RPMI8226 (cell line): ENCODE measurements at places on chromosomes 12 and 14.

GRCh38 chr12:74468401-74468800 is 69.2 kb upstream of the ATXN7L3B start:
- no peak for DNase-seq

GRCh38 chr12:79274501-79275064 is 410.0 kb downstream of the SYT1 start:
- DNase-seq, result peak; percentile 93

DNA sequence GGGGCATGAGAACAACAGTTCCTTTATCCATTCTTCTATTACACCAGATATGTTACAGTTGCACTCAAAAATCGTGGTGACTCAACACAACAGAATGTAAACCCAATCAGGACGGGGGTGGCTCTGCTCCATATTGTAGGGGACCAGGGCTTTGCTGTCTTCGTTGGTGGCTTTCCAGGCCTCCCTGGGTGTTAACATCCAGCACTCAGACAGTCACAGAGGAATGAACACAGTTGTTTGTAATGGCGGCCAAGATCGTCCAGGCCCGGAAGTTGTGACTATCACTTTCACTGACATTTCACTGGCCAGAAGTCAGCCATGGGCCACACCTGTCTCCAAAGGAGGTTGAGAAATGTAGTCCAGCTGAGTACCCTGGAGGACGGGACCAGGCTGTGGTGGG is 204.1 kb downstream of the CACNA1C start:
- no peak for DNase-seq

GRCh38 chr14:24233538-24233866 is 773 bp downstream of the GMPR2 start:
- DNase-seq, result no peak

- no peak for DNase-seq
Measured at GRCh38 chr14:31933716-31934115, 143.4 kb upstream of the ARHGAP5 start.

DNA sequence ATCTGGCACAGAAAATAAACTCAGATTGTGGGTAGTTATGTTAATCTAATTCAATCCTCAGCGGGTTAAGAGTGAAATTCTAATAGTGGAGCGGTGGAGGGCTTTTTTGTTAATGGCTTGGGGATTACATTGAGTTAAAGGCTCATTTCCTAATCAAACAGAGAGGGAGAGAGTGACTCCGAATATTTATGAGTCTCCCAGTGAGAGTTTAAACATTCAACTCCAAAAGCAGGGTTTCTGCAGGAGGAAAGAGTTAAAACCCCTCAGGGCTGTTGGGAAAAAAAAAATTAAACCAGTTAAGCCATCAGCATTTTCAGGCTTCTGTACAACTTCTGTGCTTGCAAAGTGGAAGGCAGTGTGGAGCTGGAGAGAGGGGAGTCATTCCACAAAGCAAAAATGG is 62.1 kb upstream of the ESRRB start:
- no peak for DNase-seq

- no peak for DNase-seq
Measured at GRCh38 chr14:50882932-50883826, 11.3 kb downstream of the ABHD12B start.

DNA sequence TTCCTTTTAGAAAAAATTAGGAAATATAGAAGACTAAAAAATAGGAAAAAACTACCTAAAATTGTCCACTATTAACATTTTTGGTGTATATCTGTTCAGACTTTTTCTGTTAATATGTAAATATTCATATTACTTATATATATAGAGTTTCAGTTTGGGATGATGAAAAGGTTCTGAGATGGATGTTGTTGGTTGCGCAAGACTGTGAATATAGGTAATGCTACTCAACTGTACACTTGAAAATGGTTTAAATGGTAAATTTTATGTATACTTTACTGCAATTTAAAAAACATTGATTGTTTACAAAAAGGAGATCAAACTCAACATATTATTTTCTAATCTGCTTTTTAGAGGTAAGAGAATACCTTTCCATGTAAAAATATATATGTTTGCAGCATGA is 200.9 kb downstream of the RAD51B start:
- no peak for DNase-seq

DNA sequence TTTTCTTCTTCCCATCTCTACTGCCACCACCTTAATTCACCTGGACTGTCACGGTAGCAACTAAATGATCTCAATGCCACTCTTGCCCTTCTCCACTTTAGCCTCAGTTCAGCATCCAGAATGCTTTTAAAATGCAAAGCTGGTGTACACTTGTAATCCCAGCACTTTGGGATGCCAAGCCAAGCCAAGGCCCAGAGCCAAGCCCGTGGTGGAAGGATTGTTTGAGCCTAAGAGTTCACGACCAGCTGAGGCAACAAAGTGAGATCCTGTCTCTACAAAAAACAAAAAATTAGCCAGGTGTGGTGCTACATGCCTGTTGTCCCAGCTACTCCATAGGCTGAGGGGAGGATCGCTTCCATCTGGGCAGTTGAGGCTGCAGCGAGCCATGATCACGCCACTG is 5.9 kb downstream of the CIPC start:
- DNase-seq, result no peak

- DNase-seq, result no peak
Measured at GRCh38 chr12:120397824-120398540, 29.0 kb upstream of the MSI1 start.

- DNase-seq, result no peak
Measured at GRCh38 chr14:100717386-100717785, 9.3 kb upstream of the DLK1 start.

- no peak for DNase-seq
Measured at GRCh38 chr12:89252284-89252683, 100.0 kb downstream of the DUSP6 start.

GRCh38 chr14:92945959-92946846 is 23.3 kb downstream of the CHGA start:
- DNase-seq, result no peak

GRCh38 chr14:68015356-68016254 is 196.0 kb downstream of the RAD51B start:
- no peak for DNase-seq

- no peak for DNase-seq
Measured at GRCh38 chr14:91159906-91160305, 46.0 kb downstream of the DGLUCY start.

DNA sequence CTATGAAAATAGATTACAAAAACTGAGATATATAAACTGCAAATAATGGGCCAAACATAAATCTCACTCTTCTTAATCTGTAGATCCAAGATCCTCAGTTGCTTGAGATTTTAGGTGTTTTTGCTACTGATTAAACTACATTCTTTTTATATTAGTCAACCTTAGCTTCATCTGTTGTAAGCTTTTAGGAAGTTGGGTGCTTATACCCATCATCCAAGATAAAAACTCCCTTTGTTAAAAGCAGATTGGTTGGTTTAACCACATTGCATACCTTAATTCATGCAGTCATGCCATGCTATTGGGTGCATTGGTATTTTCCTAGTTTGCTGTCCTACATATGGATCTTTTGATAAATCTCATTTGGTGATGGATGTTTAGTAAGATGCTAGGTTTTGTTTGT is 46.2 kb upstream of the DIP2B start:
- no peak for DNase-seq

DNA sequence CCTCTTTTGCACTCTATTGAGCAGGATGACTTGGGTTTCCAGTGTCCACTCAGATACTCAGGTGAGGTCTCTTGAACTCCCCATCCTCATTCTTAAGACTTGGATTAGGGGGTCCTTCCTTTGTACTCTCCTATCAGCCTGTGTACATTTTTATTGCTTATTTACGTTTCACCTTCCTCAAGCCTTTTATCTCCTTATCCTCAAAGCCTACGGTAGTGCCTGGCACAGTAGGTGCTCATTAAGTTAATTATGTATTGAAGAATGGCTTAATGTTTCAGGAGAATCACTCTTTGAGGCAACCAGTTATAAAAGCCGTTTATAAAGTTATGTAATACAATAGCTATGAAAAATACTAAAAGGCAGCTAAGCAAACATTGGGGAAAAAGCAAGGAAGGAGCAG is 315.7 kb downstream of the NPAS3 start:
- DNase-seq, result no peak

DNA sequence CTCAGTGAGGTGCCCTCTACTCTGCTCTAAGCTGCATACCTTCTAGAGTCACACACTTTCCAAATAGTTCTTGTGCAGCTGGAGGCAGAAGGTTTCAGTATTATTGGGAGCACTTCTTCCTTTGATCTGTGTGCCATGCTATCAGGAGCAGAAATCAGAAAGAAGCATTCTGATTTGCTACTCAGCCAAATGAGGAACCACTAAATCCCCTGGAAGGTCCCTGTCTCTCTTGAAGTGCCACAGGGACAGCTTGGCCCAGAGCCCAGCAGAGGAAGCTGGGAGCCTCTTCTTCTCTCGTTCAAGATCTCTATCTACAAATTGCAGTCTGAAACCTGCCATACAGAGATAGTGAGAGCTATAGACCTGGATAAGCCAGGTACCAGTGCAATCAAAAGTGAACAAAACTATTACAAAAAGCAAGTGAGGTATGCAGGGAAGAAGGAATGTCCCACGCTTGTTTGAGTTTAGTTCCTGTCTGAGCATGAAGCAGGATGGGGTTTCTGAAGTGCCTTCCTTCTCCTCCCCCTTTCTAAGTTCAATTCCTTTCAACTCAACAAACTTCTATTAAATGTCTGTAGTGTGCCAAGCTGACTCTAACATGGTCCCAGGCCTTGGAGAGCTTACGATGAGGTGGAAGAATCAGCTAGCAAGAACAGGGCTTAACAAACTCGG is 100.9 kb upstream of the PARP11 start:
- DNase-seq, result no peak

- no peak for DNase-seq
Measured at GRCh38 chr12:51891843-51892242, 3.9 kb downstream of the ANKRD33 start.

- no peak for DNase-seq
Measured at GRCh38 chr14:50030036-50030435, 86.3 kb downstream of the VCPKMT start.

DNA sequence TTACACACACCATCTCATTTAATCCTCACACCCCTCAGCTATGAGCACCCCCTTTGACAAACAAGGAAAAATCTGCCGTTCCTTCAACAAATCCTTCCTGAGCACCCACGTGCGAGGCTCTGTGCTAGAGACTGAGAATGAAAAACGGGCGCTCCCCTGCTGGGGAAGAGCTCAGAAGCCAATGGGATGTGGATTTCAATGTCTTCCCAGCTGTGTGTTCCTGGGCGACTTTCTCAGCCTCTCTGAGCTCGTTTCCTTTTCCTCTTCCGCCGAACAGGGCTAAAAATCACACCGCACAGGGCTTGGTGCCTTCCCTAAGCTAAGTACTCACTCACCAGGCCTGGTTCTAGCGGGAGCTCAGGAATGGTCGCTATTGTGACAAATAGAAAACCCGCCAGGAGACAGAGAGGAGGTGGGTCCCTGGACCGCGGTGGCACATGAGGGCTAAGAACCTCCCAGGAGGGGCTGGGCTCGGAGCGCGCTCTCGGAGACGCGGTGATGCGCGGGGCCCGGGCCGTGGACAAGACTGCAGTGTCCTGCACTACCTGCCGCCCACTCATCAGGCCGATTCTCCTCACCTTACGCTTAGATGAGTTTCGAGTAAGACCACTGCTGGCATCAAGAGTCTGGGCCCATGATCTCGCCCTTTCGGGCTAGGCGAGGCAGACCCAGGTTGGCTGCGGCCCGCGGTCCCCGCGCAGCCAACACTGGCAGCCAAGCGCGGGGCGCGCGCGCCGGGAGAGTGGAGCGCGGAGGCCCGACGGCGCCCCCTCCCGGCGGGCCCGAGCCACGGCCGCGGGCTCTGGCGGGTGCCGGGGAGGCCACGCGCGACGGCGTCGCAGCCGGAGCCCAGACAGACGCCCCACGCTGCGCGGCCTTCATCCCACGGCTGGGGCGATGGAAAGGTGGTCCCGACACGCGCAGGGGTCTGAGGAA is 17.0 kb downstream of the ZDHHC22 start:
- DNase-seq, result peak; percentile 40

GRCh38 chr12:118553856-118554504 is 177.6 kb downstream of the SUDS3 start:
- no peak for DNase-seq

GRCh38 chr14:77301103-77301502 is 19.6 kb downstream of the POMT2 start:
- peak; percentile 36 for DNase-seq

DNA sequence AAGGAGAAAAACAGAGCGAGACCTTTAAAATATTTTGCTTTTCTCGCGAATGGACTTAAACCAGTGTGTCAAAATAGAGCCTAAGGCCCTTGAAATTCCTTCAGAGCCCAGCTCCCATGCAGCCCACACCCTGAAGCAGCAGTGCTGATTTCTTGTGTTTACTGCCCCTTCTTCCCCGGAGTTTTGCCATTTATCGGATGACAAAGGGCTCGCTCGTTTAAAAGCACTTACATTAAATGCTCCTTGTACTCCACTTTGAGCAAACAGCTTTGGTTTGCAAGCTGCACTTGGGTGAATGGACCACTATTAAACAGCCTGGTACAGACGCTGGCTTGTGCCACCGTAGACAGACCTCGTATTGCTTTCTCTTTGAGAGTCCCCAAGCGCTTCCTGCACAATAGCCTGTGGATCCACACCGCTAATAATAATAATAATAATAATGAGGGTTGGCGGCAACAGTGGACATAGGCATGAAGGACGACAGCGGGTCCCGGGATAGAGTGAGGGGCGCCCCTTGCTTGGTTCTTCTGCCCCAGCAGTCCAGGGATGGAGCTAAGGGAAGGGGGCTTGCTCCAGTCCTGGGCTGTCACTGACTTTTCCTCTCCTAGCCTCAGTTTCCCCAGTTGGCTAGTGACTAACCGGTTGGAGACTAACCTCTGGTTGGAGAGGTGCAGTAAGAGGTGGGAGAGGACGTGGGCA is 6.6 kb downstream of the DLK1 start:
- DNase-seq, result no peak

DNA sequence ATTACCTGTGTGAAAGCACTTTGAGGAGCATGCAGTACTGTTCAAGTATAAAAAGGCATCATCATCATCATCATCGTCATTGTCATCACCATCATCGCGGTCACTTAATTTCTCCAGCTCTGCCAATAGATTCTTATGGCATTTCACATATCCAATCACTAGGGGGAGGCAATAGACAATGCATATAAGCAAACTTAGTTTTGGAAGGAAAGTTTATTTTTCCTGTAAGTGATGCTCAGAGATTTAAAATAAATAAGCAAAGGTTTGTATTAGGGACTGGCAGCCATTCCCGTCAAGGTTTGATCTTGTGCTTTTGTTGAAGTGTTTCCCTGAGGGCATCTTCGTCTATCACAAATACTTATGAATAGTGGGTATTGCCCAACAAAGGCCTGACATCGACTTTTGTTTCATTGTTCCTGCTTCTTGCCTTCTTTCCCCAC is 127.4 kb downstream of the KTN1 start:
- DNase-seq, result peak; percentile 21

DNA sequence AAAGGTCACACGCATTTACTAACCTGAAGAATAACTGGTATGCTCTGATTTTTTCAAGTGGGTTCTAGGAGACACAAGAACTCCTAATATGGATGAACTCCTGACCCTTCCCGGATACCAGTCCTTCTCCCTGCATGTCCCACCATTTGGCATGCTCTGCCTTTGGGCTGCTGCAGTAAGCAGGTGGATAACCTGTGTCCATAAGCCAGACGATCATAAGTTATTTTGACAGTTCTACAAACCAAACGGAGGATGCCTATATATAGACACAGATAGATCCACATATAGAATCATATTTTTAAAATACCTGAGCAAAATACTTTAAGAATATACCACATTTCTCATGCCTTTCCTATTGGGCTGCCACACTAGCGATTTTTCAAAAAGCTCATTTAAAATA is 49.4 kb downstream of the TMTC1 start:
- DNase-seq, result no peak
